Kidney (tissue), 22 donors: ENCODE measurements at places on chromosomes 2 and 18. TPM values are rescaled to one million over a fixed set of nuclear protein-coding genes. Genes with fewer than 3 reads are reported as not detected.

Gene FOXD4L1
- polyA plus RNA-seq = not detected

Gene SLC66A2
- polyA plus RNA-seq = 41.9 TPM

Gene VAMP5
- polyA plus RNA-seq = 145 TPM

Gene CBLN2
- 2.2 TPM for polyA plus RNA-seq

Gene TUBA3E
- not detected for polyA plus RNA-seq
